ENCODE measurements at places on chromosomes 3 and 15.

GRCh38 chr15:75648156-75649000, 666 bp downstream of the SNX33 start:
- DNase-seq = no peak

GRCh38 chr15:26260517-26261133, 397.5 kb upstream of the ATP10A start:
- no peak for DNase-seq

GRCh38 chr3:2898591-2899353, 211.4 kb downstream of the IL5RA start:
- DNase-seq = no peak

- DNase-seq = no peak
These were observed 8.8 kb upstream of the EXOG start for GRCh38 chr3:38487323-38487722.

DNA sequence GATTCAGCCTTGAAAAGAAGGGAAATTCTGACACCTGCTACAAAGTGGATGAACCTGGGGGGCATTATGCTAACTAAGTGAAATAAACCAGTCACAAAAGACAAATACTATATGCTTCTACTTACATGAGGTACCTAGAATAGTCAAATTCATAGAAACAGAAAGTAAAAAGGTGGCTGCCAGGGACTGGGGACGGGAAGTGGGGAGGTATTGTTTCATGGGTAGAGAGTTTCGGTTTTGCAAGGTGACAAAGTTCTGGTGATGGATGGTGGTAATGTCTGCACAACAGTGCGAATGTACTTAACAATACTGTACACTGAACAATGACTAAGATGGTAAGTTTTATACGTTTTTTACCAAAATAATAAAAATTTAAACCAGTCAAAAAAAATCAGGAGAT, 4.8 kb downstream of the IDH2 start:
- DNase-seq = no peak

GRCh38 chr15:78216276-78217104, 17.9 kb downstream of the ACSBG1 start:
- no peak for DNase-seq

DNA sequence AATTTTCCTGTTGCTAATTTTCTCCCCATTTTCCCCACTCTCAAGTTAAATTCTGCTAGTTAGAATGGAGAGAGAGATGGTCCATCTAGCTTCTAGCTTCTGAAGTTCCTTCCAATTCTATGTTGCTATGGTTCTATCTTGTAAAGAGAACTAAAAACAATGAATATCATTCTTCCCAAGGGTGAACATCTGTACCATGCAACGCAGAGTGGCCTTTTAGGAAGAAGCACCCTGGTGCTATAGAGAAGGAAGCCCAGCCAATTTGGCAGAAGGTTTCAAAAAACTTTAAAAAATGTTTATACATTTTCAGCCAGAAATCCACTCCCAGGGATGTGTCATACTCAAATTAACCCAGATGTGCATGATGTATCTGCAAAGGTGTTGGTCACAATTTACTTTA, 149.1 kb downstream of the SEMA6D start:
- no peak for DNase-seq

- no peak for DNase-seq
These were observed 62.6 kb downstream of the EIF4E3 start for GRCh38 chr3:71662568-71662967.

- DNase-seq = no peak
These were observed 101.9 kb upstream of the KCNMB2 start for GRCh38 chr3:178434206-178434805.

GRCh38 chr15:43928152-43928551, 101.3 kb downstream of the WDR76 start:
- DNase-seq = no peak

DNA sequence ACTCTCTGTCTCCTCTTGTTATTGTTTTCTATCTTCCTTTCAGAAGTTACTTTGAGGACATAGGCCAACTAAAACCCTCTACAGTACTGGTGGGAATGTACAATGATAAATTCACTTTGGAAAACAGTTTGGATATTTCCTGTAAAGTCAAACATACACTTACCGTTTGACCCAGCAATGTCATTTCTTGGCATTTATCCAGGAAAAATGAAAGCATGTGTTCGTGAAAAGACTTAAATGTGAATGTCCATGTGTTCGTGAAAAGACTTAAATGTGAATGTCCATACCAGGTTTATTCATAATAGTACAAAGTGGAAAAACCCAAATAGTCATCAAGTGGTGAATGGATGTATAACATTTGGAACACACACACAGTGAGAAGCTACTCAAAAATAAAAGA, 361.5 kb upstream of the DPH6 start:
- DNase-seq = no peak

DNA sequence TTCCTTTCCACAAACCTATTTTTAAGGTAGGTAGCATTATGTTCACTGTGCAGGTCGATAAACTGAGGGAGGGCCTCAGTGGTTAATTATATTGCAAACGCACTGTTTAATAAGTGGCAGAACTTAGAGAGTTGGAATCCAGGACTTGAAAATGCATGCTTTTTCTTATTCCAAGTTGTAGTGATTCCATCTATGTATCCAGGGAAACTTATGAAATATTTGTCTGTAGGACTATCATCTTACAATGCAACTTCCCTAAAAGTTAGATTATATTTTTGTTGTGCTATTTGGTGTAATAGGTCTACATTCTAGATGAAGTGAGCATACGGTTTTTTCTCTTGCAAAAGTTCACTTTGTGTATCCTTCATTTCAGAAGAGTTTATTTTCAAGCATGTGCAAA, 419.5 kb downstream of the NAALADL2 start:
- no peak for DNase-seq

DNA sequence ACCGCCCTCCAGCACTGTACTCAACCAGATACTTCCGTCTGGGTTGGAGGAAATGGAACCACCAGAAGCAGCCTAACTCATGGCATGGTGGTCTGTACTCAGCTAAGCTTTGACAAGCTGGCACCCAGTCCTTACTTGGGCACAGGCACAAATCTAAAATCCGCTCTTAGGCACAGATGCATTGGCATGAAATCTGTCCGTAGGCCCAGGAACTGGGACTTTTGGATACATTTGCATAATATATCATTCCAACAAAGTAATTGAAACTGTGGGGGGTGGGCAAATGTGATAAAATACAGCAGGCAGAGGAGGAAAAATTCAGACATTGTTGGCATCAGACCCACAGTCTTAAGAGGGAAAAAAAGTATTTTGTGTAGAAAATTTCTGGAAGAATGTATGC, 75.4 kb downstream of the C3orf85 start:
- no peak for DNase-seq

GRCh38 chr3:15929944-15930571, 132.3 kb upstream of the ANKRD28 start:
- DNase-seq = no peak

Data from HFF-Myc (cell line).